ENCODE measurements at places on chromosomes 5 and 9.

DNA sequence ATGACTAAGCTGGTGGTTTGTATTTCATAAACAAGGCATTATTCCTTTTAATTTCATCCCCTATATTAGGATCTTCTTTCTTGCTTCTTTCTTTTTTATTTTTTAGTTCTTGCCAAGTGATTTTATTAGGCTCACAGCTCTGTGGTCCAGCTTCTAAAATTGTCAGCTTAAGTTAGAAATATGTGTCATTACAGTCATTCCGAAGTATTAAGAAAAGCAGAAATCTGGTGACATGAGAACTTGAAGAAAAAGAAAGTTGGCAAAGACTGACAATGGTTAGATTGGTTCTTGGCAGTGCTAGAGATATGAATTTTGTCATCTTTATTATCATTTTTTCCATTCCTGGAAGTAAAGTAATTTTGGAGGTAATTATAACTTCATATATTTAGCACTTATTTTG is 166.5 kb upstream of the PRR16 start:
- no peak for DNase-seq

GRCh38 chr5:167835146-167835545 is 456.3 kb upstream of the WWC1 start:
- DNase-seq = no peak

DNA sequence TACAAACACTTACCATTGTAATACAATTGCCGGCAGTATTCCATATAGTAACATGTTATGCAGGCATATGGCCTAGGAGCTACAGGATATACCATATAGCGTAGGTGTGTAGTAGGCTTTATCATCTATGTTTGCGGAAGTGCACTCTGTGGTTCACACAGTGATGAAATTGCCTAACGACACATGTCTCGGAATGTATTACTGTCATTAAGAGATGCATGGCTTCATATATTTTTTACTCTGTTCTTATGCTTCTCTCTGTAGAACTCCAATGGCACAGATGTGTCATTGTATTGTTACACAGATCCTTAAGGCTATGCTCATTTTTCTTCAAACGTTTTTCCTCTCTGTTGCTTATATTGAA is 19.2 kb upstream of the ANKRD18A start:
- DNase-seq = no peak

- DNase-seq = no peak
These were observed 42.8 kb downstream of the RAPGEF1 start for GRCh38 chr9:131697097-131697496.

DNA sequence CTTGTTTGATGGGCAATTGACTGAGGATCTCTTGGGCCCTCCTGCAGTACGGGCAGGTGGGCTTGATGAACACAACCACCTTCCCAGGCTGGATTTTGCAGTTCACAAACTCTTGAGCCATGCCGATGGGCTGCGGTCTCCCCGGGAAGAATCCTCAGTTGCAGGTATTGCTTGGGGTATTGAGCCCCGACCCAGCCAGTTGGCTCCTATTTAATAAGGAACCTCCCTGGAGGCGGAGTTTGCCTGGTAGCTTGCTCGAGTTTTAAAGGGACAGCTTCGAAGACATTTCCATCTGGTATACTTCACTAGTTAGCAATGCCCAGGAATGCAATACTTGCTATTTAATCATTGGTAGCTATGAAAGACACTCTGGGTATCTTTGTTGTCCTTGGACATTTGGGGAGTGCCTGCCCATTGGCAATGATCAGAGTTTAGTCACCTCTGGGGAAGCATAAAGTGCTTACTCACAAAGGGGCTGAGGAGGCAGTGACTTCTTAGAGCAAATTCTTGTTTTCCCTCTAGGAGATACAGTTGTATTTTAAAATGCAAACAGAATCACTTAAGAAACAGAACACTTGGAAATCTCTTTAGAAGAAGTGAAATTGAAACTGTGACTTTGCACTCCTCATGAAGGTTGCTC is at the start of gene GLRX:
TSS of gene GLRX (minus strand) at position 185 of the 640 bp plus-strand sequence. CDS start at position 121, 64 bp downstream.
- no peak for DNase-seq

GRCh38 chr9:14349447-14350348 is 35.8 kb upstream of the NFIB start:
- no peak for DNase-seq

GRCh38 chr9:76395381-76395780 is 1.2 kb upstream of the RFK start:
- DNase-seq = no peak

DNA sequence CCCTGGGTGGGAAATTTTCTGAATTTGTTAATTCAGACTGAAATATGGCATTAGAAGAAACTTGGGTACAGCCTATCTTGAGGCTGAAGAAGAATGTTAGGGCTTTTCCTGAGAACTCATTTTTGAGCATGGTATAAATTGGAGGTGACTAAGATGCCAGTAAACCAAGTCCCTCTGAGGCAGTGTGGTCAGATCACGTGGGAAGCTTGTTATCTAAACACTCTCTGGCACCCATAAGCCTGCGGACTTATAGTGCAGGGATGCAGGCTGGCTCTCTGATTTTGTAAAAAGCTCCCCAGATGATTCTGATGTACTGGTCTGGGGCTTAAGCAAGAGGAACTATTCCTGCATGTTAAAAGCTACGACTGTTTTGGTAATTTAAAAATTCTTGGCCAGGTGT is 34.3 kb downstream of the MTMR12 start:
- no peak for DNase-seq

GRCh38 chr5:160930406-160930805 is 78.4 kb upstream of the ATP10B start:
- no peak for DNase-seq

DNA sequence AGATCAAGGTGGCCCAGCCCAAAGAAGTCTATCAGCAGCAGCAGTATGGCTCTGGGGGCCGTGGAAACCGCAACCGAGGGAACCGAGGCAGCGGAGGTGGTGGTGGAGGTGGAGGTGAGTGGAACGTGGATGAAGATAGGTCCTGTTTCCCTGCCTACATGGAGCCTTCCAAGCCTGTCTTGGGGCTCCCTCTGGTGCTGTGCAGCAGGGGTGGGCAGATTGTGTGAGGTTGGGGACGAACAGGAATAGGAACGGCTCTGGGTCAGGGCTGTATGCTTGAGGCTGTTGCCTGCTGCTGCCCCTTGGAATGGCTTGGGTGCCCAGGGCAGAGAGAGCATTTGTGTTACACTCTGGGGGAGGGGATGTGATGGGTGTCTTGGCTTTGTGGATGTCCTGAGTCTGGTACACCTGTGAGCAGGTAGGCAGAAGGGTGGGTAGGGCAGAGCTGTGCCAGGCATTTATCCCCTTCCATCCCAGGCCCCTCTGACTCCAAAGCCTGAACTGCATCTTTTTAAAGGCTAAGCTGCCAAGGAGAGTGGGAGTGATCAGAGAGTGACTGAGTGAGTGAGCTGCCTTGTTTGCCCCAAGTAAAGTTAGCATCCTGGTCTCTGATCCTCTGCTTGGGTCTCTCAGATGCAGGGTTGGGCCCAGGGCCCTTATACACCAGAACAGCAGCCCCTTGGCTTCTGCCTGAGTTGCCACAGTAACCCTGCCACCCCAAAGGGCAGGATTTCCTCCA is 5.2 kb downstream of the HNRNPAB start:
- DNase-seq = no peak

- no peak for DNase-seq
These were observed 762.7 kb downstream of the TLE1 start for GRCh38 chr9:80926611-80927010.

GRCh38 chr9:81621785-81622259 is 67.5 kb downstream of the TLE1 start:
- no peak for DNase-seq

DNA sequence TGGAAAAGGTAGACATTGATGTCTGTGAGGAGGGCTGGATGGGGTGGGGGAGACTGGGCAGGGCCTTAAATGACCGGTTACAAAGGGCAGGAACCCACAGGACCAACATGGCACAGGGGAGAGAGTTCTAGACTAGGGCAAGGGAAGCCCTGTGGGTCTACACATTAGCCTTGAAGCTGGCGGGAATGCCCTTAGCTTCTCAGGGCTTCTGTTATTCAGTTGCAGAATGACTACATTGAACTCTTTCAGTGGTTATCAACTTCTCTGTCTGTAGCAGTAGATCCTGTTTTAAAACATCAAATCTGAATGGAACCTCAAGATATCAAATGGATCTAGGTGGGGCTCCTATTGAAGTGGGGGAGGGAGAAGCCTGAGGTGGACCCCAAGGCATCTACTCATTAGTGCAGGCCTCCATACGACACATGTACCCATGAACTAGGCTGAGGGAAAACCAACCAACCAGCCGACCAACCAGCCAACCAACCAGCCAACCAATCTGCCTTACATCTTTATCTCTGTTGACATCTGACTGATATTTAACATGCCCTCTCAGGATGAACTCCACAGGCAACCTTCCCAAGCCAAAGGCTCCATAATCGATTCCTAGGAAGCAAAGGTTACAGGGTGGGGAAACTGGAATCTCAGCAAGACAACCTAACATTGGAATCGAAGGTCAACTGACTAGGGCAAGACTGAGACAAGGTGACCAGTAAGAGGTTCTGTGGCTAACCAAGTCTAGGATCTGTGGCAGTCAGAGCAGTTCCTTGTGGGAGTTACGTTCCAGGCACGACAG is 48.3 kb downstream of the DAP start:
- DNase-seq = no peak

DNA sequence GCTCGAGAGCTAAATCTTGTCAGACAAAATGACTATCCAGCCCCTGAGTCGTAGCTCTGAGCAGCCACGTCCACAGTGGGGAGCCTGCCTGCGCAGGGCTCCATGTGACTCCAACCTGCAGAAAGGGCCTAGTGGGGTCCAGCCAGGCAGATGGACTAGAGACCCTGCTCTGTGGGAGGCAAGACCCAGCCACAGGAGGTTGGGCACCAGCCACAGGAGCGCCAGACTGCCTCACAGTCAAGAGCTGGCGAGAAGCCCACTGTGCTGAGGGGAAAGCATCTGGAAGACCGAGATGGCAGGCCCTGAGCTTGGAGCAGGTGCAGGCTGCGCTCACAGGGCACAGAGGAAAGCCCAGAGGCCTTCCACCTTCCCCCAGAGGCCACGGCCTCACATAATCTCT is 61.4 kb downstream of the C5orf15 start:
- no peak for DNase-seq

DNA sequence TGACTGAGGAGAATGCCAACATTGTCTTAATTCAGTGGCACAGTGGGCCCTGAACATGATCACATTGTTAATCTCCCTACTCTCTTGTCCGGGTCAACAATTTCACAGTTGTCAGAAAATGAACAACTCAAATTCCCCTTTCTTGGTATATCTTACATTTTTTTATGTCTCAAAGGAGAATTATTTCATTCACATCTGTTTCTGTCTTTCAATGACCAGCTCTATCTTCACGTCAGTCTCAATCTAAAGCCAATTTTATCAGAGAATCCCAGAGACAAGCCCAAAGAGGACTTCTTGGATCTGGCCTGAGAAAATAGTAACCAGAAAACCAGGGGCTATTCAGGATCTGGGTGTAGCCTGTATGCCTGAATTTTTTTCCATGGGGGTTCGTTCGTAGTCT is 477.5 kb downstream of the PDE4D start:
- no peak for DNase-seq

DNA sequence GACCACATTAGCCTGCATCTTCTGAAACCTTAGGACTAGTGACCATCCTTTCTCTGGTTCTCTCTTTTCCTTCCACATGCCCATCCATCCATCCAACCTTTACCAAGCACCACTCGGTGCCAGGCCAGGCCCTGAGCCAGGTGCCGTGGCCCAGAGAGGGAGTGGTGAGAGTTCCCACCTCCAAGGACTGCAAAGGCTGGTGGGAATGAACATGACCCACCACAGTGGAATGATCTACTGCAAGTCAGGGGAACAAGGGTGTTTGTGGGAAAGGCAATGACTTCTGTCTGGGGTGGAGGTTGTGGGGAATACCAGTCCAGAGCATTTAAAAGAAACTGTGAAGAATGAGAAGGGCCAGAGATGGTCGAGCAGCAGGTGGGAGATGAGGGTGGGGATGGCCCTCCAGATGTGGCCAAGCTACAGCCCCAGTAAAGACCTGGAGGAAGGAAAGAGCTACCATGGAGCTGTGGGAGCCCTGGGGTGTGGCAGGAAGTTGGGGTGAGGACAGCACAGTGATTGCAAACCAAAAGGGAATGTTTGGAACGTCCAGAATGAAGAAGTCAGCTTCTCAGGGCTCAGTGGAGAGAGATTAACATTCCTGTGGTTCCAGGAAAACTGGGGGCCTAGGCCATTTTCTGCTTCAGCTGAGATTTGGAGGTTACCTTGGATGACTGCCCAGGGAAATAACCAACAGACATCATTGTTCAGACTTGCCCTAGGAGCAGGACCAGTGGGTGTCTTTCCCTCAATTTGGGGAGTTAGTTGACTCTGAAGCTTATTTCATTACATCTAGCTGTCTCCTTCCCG is 30.7 kb upstream of the CORO2A start:
- no peak for DNase-seq

DNA sequence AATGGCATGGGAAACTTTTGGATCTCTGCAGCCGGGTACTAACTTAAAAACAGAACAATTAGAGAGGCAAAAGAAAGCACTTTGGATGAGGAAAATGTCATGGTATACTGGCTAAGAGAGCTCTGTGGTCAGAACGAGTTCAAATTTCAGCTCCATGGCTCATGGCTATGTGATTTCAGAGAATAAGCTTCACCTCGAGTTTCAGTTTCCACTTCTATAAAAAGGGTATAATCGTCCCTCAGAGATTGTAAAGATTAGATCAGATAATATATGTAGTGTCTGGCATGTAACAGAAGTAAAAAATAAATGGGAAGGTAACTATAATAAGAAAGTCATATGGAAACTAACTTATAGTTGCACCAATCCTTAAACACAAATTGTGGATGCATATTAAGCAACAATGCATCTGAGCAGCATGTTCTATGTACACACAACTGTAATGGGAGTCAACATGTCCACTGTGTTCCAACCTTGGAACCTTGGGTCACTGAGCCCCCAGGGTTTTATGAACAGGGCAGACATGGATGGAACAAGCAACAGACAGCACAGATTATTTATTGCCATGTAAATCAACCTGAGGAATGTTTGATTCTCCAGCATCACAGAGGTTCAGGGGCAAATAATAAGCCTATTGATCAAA is 145.4 kb downstream of the MAPKAP1 start:
- no peak for DNase-seq

DNA sequence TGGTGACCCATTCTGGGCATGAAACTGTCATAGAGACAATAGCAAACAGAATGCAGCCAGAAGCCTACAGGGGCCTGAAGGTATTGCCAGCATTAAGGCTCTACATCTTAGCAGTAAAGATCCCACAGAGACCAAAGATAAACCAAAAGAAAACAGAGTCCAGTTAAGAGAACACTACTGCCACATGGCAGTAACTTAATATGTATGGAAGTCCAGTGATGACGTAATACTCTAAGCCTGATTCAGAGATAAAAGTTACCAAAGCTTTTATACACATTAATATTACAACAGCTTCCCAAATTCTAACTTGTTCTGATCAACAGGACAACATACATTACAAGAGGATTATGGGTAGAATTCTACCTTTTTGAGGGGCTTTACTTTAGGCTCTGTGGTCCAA is 371.5 kb downstream of the PRELID2 start:
- DNase-seq = no peak

All from activated CD8-positive, alpha-beta memory T cell treated with anti-CD3 and anti-CD28 coated beads for 48 hours (primary cell).